Body of pancreas (tissue), 4 donors: ENCODE measurements at places on chromosomes 12 and 14.

GRCh38 chr12:87238466-87238865 lies 790.7 kb downstream of the C12orf50 start:
- DNase-seq: no peak

DNA sequence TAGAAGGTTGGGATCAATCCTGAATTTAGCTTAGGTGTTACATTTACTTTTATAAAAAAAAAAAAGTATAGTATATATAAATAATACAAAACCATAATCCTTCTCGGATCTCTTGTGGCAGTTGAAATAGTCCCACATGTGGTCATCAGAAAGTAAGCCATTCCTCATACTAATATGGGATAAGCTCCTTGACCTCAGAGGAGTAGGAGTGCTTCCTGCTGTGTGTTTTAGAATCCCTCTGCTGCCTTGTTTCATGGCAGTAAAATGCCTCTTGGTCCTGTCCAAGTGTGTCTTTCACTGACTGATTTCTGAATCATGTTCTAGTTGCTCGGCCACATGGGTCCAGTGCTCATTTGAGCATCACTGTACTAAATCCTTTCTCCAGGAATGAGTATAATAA lies 117.0 kb downstream of the NTN4 start:
- DNase-seq: no peak

GRCh38 chr14:77918448-77918847 lies 118.5 kb downstream of the ADCK1 start:
- no peak for DNase-seq

DNA sequence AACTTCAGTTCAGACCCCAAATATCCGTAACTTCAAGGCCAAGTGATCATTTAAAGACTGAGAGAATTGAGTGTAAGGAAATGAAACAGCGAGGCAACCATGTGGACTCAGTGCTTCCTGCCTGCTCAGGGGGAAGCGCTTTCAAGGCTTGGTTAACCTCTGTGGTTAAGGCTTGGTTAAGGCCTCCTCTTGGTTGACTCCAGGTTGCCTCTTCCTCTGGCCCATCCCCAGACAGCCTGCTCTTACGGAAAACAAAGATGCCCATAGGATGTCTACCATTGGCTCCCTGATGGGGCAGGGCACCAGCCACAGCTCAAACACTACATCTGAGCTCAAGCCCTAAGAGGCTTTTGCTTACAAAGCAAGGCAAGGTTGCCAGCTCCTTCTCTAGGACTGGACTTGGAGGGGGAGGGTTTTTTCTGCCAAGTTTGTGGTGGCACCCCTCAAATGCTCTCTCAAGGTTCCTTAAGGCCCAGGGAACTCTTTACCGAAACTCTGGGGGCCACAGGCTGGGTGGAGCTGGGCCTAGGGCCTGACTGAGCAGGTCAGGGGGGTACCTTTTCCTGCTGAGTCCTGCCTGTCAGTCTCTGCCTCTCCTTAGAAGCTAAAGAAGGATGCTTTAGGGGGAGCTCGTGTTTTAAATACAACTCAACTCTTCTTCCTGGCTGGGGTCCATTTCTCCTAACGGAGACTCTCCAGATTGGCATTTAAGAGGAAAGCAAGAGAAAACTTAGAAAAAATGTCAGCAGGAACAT lies 13.7 kb downstream of the COL2A1 start:
- DNase-seq: no peak

GRCh38 chr14:75307700-75308379 lies 29.2 kb downstream of the FOS start:
- DNase-seq: peak; percentile 92

GRCh38 chr12:103909811-103910210 lies 20.4 kb upstream of the HSP90B1 start:
- DNase-seq: no peak

- DNase-seq: no peak
Observed at GRCh38 chr12:26846416-26846815, 13.4 kb upstream of the ITPR2 start.

DNA sequence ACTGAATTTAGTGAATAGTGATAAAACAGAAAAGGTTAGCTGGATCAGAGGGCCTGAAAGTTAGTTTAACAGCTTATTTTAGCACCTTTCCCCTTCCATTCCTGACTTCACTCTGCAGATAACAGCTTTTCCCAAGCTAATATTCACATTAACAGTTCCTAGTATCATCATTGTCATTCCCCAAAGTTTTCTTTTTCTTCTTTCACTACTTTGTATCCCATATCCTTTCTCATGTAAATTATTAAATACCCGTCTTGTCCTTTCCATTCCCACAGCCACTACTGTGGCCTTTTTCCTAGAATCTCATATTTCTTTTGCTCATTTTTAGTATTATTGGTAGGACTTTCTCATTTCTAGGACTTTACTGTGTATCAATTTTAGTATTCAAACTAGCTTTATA lies 70.5 kb downstream of the SCFD1 start:
- no peak for DNase-seq

DNA sequence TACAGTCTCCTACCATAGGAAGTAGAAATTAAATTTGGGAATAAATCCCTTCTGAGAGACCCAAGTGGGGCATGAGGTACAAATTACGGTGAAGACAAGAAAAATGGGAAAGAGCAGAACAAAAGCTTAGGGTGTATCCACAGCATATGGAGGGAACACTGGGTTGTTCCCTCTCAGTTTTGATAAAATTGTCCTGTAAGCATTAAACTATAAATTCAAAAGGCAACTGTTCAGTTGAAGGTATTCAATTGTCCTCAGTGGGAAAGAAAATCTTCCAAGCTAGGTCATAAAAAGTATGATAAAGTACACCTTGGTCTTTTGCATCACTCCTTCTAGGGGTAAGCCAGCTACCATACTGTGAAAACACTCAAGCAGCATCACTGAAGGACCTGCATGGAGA lies 118.3 kb upstream of the LRFN5 start:
- no peak for DNase-seq

DNA sequence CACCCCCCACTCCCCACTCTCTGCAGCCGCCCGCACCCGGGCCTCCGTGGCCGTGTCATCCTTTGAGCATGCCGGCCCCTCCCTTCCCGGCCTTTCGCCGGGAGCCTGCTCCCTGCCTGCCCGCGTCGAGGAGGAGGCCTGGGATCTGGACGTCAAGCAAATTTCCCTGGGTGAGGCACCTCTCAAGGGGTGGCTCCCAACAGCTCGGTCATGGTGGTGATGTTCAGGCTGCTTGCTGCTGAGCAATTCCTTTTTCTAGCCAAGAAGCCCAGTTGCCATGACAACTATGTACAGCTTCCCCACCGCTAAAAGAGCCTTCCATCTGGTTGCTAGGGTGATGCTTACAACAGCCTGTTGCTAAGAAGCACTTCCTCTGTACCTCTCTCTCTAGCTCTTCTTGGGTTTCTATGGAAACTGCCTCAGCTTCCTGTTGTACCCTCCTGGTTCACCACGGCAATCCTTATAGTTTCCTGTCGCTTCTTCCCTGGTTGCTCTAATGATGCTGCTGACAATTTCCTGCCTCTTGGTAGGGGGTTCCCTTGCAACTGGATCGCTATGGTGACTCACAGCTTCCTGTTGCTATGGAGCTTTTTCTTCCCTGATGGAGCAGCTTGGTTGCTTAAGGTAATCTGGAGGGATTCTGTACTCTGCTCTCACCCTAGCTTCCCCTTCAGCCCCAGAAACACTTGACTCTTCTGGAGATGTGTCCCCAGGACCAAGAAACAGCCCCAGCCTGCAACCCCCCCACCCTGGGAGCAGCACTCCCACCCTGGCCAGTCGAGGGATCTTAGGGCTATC lies 11.0 kb downstream of the ZNF219 start:
- no peak for DNase-seq

GRCh38 chr14:105449276-105450122 lies 25.1 kb upstream of the CRIP2 start:
- DNase-seq: no peak

DNA sequence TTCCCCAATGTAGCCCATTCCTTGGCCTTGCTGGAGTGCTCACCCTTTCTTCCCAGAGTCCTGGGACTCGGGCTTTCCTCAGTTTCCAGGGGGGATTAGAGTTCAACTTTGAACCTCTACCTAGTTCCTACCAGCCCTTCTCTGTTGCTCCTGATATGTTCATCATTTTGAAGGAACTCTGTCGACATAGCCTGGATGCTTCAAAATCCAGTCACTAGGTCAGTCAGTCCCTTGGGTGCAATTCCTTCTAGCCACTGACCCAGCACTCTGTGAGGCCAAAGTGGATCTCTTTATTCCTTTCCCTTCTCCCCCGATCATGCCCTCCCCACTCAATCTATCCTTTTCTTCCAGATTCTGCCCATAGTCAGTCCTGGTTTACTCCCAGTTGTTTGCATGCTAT lies 72.3 kb upstream of the TMCC3 start:
- no peak for DNase-seq

DNA sequence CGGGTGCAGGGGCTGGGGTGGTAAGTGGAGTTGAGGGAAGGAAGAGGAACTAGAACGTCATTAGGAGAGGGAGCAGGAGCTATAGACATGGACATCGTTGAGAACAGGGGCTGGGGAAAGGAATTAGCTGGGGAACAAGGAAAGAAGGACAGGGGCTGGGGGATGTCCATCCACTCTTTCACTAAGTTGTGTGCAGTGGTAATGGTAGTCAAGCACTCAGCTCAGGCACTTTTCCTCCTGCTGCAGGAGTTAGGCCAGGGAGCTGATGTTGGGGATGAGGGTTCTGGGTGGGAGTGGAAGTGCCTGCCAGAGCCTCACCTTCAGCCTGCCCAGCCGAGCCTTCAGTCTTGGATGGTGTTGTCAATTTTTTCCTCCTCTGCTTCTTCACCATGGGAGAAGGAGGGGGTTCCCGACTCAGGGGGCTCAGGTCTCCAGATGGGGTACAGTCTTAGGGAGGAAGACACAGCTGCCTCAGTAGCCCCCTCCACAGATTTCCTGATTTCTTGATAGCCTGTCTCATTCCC lies 9.2 kb downstream of the AGAP2 start:
- DNase-seq: no peak

DNA sequence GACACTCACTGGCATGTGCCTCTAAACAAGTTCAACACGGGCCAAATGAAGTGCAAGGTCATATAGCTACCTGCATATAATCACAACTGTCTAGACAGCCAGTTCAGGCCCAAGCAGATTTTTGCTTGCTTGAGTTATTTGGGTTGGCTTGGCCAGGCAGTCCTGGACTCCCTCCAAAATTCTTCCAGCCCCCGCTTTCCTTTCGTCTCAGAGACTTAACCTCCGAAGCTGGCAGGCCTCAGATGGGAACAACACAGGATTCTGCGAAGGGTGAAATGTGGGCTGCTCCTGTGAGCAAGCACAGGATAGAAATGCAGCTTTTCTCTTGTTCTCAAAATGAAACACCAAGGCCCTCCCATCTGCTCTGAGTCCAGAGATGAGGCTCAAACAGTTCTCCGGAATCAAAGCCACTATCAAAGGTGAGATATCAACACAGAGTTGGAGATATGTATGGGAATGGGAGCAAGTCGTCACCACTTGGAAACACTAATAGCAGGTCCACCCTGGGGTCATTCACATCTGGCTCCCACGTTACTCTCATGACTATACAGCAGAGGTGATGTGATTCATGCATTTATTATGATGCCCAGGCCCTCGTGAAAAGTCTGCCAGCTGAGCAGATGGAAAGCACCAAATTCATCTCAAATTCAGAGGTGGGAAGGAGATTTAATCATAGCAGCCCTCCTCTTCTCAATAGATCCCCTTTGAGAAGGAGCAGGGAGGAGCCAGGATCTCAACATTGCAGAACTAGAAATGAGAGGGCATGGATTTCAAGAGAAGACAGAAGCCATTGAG lies 389.8 kb downstream of the NUAK1 start:
- DNase-seq: no peak

GRCh38 chr14:28059254-28059653 lies 707.3 kb upstream of the FOXG1 start:
- no peak for DNase-seq

GRCh38 chr14:93269341-93270068 lies 62.4 kb downstream of the UBR7 start:
- no peak for DNase-seq

DNA sequence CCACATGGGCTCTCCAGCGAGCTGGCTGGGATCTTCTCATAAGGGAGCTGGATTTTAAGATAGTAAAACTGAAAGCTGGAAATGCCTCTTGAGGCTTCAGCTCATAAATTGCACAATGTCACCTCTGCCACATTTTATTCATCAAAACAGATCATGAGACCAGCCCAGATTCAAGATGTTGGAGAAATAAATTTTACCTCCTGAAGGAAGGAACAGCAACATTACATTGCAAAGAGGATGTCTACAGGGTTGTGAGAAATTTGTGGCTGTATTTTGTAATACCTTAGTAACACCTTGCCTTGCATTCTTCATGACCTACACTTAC lies 43.1 kb upstream of the KRR1 start:
- DNase-seq: no peak

- DNase-seq: no peak
Observed at GRCh38 chr14:36805131-36805559, 143.5 kb downstream of the PAX9 start.

- no peak for DNase-seq
Observed at GRCh38 chr14:20179880-20180279, 10.8 kb upstream of the OR11G2 start.

DNA sequence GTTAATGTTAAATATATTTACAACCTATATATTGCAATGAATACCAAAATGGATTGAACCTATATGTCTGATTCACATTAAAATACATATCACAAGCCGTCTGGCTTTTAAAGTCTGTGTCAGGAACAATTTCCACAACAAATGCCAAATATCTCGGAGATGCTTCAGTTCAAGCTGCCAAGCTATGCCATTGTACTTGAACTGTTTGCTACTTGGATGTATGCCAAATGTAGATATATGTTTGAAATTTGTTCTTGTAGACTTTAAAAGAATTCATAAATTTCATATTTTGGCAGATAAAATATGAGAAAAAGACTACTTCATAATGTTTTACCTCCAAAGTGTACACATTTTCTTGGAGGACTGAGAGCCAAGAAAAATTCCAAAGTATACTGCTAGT lies 37.0 kb downstream of the WASHC3 start:
- DNase-seq: no peak

DNA sequence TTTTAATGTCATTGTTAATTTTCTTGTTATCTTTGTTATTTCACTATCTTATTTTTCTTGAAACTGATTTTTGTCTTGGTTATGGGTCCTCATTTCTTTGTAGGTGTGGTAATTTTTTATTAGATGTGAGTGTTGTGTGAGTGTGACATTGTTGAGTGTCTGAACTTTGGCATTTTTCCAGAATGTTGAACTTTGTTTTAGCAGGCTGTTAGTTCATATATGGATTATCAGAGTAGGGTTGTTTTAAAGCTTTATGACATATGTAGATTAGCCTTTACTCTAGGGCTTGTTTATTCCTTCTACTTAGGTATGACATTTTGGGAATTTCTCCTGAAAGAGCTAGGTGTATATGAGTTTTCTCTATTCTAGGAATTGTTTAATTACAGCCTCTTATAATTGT lies 103.9 kb downstream of the ARID2 start:
- no peak for DNase-seq

DNA sequence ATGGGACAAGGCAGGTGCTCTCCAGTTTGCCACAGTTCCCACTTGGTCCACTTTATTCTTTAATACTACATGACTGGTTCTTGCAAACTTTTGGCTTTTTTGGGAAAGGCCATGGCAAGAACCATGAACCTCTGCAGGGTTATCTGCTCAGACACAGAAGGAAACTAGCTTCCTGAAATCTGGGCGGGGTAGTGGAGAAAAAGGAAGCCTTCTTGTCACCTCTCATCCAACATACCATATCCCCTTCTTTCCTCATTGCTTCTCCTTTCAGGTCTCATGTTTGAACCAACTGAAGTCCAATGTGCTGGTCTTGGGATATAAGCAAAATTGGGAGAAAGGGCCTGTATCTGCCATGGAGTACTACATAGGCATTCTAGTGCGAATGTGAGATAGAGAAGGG lies 5.5 kb upstream of the KLHL33 start:
- DNase-seq: no peak

- DNase-seq: no peak
Observed at GRCh38 chr12:111864913-111865312, 22.9 kb downstream of the MAPKAPK5 start.
